ENCODE measurements at places on chromosomes 16 and 17. TPM values are rescaled to one million over a fixed set of nuclear protein-coding genes. Genes with fewer than 3 reads are reported as not detected.
A peak's percentile ranks its signal among the peaks of the same experiment; 100 is the strongest.

GRCh38 chr17:1566505-1567199 is 4.1 kb upstream of the PITPNA start:
- DNase-seq: no peak

GRCh38 chr16:76235426-76235825 is 41.8 kb upstream of the CNTNAP4 start:
- no peak for DNase-seq

- no peak for DNase-seq
These were observed 33.0 kb downstream of the PITPNM3 start for GRCh38 chr17:6523330-6523729.

Gene GPT2
- 9.6 TPM for total RNA-seq

GRCh38 chr16:77881355-77882030 is 93.1 kb downstream of the VAT1L start:
- no peak for DNase-seq

Gene ANKRD40CL
- 2.9 TPM for total RNA-seq

Gene CBFA2T3
- 1.4 TPM for total RNA-seq

DNA sequence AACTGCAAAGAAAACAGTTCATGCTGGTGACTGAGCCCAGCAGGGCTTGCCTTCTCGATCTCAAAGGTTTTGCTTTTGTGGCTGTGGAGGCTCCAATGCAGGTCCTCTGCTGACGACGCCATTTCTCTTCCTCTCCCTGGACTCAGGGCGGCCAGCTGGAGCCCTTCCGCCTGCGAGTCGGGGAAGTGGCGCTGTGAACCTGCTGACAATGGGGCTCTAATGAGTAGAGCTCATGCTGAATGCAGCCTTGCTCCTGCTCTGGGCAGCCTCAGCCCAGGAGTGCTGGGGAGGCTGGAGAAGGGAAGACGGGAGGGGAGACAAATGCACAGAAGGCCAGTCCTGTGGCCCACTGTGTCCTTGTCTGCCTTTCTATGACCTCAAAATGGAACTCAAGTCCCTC is 43.8 kb downstream of the VAC14 start:
- DNase-seq: peak; percentile 20

DNA sequence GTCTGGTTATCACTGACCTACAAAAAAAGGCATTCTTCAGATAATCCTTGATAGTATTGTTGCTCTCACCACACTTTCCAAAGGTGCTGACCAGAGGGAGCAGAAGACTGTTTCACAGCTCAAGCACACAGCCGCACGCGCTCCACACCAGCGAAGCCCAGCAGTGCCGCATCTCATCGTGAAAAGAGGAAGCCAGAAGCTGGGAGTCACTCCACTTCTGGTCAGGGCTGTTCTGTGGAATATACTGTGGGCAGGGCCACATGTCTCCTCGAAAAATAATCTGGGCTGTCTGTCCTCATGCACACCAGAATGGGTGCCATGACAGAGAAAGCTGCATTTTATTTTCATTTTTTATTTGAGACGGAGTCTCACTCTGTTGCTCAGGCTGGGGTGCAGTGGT is 7.3 kb upstream of the PRSS36 start:
- DNase-seq: no peak

GRCh38 chr17:15194859-15195277 is 70.3 kb downstream of the PMP22 start:
- DNase-seq: no peak

Gene CCL13
- total RNA-seq: not detected

DNA sequence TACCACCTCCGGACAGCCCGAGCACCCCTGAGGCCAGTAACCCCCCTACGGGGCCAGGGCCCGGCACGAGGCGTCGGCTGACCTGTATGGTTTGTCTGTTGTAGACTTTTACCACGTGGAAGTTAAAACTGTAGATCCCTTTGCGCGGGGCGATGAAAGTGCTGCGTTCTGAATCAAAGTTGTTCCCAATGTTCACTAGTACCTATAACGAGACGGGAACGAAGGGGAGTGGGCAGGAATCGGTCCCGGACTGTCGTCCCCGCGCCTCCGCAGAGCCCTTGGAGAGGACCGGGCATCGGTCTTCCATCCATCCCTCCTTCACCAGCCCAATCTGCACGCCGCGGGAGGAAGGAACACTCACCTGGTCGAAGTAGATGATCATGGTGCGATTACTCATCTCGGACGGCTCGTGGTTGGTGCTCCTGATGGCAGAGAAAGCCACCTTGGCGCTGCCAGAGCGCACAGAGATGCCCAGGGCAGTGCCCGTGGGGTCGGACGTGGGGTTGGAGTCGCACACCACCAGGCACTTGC is 732 bp downstream of the CBLN1 start:
- DNase-seq: no peak

- no peak for DNase-seq
These were observed 10.9 kb downstream of the COPS3 start for GRCh38 chr17:17269926-17270773.

DNA sequence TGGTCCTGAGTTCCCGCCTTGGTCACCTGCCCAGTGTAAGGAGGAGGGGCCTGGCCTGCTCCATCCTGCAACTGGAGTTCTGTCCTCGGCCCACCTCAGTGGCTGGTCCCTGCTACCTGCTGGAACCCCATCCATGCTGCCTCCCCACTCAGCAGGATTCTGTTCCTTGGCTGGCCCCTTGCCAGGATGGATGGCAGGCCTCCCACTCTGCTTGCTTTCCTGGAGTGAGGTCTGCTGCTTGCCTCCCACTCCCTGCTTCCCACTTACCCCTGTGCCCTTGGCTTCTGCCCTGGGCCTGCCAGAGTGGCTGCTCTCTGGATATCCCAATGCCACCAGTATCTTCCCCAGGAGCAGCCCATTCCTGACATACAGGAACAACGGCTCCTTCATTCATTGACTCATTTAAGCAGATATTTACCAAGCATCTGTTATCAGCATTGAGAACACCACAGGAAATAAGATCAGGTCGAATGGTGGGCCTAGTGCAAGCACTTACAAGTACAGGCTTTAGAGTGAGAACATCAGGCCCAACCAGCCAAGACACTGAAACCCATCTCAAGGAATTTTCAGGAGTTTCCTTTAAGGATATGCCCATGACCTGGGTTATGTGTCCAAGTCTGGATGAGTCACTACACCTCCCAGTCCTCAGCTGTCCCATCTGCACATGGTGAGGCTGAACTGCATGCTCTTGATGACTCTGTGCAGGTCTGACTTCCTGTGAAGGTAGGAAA is 17.0 kb upstream of the RPRML start:
- no peak for DNase-seq

- DNase-seq: no peak
These were observed 80.6 kb downstream of the IRF8 start for GRCh38 chr16:85979605-85980004.

Measured in umbilical cord (tissue), 2 donors.